Ascending aorta (tissue), 2 donors: ENCODE measurements at places on chromosomes 11 and 22.

- no peaks in the 10 kb centered on the region for H3K27me3 ChIP-seq
- H3K4me3 ChIP-seq, result no peak overlapping the region
- no peak overlapping the region for H3K27ac ChIP-seq
- no peaks in the 10 kb centered on the region for H3K36me3 ChIP-seq
Observed at GRCh38 chr22:47443836-47444745, 681.6 kb downstream of the TBC1D22A start.

GRCh38 chr11:120431633-120432032, 79.9 kb upstream of the GRIK4 start:
- no peak for DNase-seq
- peak overlapping the region; percentile 2 for H3K4me3 ChIP-seq
- H3K4me1 ChIP-seq, result peaks cover 9% of the 10 kb centered on the region
- H3K27ac ChIP-seq, result peak overlapping the region; percentile 78

DNA sequence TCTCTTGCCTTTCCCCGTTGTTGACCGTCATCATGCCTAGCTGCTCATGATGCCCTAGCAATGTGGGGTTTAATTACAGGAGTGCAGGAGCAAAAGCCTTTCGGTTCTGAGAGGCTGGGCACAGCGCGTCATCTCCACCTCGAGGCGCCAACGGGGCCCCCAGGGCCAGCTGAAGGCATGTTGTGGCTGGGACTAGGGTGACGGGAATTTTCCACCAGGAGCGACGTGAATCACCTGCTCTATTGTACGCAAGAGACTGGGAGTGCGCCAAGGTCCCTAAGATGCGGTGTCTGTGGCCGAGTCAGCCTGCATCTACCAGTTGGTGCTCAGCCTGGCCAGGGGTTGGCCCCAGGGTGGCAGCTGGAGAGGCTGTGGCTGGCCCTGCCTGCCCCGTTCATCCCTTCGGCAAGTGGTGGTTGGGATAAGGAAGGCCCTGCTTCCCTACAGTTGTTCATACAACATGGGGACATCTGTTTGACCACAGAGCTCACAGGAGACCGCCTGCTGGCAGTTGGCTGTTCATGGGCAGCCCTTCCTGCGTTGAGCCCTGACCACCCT, 1175.6 kb downstream of the BRD1 start:
- no peaks in the 10 kb centered on the region for H3K27me3 ChIP-seq
- H3K36me3 ChIP-seq, result no peaks in the 10 kb centered on the region
- H3K4me3 ChIP-seq, result no peak overlapping the region
- no peaks in the 10 kb centered on the region for H3K4me1 ChIP-seq
- no peak for DNase-seq

- peaks cover 4% of the 10 kb centered on the region for H3K27me3 ChIP-seq
- no peak for DNase-seq
- no peak overlapping the region for H3K27ac ChIP-seq
- H3K4me3 ChIP-seq, result peak overlapping the region; percentile 59
Observed at GRCh38 chr22:23402275-23403151, 177.6 kb downstream of the IGLL1 start.

GRCh38 chr22:44578516-44579230, 80.6 kb upstream of the RTL6 start:
- H3K27me3 ChIP-seq, result no peaks in the 10 kb centered on the region
- H3K27ac ChIP-seq, result no peak overlapping the region
- no peak for DNase-seq
- no peaks in the 10 kb centered on the region for H3K4me1 ChIP-seq

GRCh38 chr11:128151338-128151737, 436.0 kb downstream of the ETS1 start:
- no peaks in the 10 kb centered on the region for H3K4me1 ChIP-seq
- DNase-seq, result no peak
- no peaks in the 10 kb centered on the region for H3K27me3 ChIP-seq
- no peak overlapping the region for H3K4me3 ChIP-seq
- no peak overlapping the region for H3K27ac ChIP-seq

DNA sequence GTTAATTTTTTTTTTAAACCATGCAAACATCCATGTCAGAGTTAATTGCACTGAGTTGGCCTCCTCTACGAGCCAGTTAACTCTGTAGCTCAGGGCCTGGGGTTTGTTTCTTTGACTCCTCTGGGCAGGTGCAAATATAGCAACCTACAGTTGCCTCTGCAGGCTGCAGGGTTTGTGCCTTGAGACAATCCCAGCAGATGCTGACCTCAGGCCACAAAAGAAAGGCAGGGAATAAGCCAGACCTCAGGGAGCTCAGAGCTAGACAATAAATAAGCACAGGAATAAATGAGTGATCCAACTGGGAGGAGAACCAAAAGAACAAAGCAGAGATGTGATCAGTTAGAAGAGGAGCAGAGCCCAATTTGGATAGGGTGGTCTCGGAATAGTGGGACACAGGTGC, 390.8 kb downstream of the SHANK2 start:
- H3K27me3 ChIP-seq, result no peaks in the 10 kb centered on the region
- no peak overlapping the region for H3K4me3 ChIP-seq
- no peaks in the 10 kb centered on the region for H3K36me3 ChIP-seq
- H3K4me1 ChIP-seq, result no peaks in the 10 kb centered on the region
- no peak overlapping the region for H3K27ac ChIP-seq
